GM13977 (cell line): ENCODE measurements at places on chromosomes 7 and 10.

DNA sequence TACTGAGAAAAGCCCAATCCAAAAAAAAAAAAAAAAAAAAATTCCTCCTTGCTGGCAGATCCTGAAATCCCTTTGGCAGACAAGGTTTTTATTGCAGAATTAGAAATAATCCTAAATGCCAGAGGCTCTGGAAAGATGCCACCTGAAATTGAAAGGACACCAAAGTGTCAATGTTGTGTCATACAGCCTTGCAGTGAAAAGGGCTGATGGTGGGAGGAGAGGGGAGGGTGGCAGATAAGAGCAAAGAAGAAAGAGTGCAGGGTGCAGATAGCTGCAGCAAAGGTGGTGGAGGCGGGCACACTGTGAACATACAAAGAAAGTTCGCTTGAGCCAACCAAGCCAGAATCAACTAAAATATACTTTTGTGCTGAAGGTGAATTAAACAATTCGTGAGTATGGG is 8.2 kb upstream of the OPTN start:
- no peak for DNase-seq

DNA sequence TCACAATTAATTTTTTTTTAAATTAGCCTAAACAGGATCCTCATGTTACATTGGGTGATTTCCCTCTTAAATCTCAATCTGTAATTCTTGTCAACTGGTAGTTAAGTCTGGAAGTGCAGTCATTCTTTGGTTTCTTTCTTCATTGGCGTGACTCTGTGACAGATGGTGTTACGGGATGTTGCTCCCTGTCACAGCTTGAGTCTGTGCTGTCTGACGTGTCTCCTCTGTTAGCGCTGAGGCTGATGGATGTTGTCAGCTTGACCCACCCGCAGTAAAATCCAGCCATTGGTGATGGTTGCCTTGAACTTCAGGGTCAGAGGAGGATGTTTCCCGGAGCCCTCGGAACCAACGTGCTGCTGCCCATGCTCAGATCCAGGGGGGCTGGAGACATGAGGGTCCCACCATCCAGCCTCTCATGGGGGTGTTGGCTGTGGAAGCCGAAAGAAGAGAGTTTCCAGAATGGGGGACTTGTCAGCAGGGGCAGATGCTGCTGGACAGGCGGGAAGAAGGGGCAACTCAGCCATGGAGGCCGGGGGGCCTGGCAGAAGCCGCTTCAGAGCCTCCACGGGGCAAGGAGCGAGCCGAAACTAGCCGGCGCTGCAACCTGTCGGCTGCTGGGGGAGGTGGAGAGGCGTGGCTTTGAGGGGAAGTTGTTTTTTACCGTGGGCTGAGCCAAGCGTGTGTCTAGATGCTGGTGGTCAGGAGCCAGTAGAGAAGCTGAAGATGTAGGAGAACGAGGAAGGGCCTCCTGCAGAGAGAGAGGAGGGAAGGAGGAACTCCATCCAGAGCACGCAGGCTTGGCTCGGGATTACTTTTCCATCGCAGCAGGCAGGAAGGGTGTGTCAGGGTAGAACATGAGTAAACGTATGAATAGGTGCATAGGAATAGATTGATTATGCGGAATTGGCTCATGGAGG is 3.5 kb downstream of the SUN1 start:
- DNase-seq = no peak

- no peak for DNase-seq
Observed at GRCh38 chr10:43808136-43808535, 159.5 kb upstream of the ZNF32 start.

- DNase-seq = no peak
Observed at GRCh38 chr10:93746844-93747284, 10.9 kb upstream of the LGI1 start.

- DNase-seq = no peak
Observed at GRCh38 chr10:109668703-109669102, 254.6 kb downstream of the XPNPEP1 start.
